ENCODE measurements at places on chromosomes 1 and 21. TPM values are rescaled to one million over a fixed set of nuclear protein-coding genes. Genes with fewer than 3 reads are reported as not detected.

DNA sequence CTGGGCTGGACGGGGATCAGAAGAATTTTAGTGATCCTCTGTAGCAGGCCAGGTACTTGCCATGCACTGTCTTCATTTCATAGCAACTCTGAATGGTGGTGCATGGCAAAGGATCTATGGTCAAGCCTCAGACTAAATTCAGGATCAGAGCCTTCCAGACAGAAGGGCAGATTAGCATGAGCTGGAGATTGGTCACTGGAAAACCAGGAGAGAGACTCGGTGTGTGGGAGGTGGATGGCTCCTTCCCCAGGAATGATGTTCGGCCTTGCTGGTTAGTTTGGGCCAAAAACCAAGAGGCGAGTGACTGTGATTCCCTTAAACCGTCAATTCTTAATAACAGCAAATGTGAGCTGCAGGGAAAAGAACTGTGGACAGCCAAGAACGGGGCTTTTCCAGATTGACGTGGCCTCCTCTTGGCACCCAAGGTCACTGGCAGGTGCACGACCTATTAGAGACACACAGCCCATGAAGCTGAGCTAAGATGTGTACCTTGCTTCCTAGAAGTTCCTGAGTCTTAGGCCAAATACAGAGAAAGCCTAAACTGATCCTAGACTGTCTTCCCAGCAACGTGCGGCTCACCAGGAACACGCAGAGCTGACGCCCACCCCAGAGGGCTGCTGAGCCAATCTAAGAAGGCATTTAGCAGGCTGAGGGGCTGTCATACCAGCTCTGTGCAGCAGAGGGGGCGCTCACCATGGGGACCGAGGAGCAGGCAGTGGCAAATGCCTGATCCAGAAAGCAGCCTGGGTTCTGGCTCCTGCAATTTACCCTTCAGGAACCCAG lies 18.5 kb downstream of the ALDH4A1 start:
- peak; percentile 63 for DNase-seq

DNA sequence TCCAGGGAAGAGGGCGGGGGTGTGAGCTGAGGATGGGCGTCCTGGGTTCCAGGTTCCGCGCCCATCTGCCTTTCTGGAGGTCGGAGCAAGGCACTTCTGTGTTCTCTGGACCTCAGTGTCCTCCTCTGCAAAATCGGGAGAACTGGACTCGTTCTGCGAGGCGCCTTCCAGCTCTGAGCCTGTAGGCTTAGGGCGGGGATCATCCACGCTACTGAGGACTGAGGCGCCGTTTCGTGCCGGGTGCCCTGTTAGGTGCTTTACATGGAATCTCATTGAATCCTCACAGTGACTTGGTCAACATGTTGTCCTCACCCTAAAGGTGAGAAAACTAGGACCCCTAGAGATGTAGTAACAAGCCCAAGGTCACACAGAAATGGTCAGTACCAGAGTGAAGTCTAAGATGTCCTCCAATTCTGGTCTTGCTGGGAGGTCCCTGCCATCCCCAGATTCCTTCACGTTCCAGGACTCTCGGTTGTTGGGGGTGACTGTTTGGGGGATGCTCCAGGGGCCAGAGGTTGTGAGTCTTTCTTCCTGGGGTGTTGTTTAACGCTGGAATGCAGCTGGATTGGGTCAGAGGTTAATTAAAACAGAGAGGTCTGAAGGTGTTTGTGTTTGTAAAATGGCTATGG lies 677 bp downstream of the PRKAA2 start:
- DNase-seq: peak; percentile 11

GRCh38 chr21:45418301-45419071 lies 13.5 kb downstream of the COL18A1 start:
- DNase-seq: no peak

DNA sequence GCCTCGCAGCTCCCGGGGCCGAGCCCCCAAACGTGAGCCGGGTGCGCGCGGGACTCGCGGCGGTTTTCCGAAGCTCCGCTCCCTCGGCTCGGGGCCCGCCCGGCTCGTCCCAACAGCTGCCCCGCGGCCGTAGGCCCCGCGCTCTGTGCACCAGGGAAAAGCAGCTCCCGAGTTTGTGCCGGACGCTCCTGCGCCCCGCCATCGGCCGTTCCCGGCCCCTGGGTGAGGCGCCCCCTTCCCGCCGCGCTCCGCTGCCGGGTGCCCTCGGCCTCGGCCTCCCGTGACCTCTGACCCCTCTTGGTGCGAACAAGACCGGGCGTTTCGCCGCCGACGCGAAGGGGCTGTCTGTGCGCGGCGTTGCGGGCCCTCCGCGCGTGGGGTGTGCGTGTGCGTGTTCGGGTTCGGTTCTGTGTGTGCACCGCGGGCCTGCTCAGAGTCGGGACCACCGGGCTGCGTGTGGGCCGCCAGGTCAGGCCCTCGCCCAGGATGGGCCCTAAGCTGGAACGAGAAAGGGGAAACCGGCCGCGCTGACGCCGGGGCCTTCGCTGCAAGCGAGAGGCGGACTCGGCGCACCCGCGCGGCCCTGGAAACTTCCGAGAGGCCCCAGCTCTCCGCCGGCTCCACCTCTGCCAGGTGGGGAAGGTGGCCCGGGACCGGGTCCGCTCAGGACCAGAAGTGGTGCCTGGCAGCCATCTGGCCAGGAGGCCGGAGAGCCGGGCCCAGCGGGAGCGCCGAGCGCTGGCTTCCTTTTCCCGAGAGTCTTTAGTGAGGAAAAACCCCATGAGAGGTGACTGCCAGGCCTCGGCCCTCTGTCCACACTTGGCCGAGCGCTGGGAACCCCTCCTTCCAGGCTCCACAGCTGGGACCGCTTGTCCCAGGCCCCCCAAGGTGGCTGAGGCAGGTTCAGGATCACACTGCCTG lies 1.9 kb downstream of the PRDM16 start:
- no peak for DNase-seq

DNA sequence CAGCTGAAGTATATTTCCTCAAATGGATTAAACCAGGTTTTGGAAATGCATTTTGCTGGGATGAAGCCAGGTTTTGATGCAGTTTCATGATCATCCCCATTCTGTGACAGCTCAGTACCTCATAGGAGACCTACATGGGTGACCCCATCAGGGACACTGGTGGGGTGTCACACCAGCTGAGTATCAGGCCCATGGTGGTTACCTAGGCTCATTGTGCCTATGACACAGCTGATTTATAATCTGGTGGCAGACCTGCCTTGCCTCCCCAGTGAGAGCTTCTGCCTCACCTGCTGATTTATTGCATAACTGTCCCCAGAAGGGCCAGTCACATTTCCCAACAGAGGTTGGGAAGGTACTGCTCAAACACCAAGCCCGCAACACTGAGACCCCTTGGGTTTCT lies 3.8 kb downstream of the NCF2 start:
- DNase-seq: no peak

Gene RIPK4
- total RNA-seq: 56.6 TPM

- no peak for DNase-seq
Observed at GRCh38 chr1:189859385-189859977, 618.2 kb downstream of the BRINP3 start.

- DNase-seq: no peak
Observed at GRCh38 chr1:115980998-115981993, 5.0 kb downstream of the SLC22A15 start.

DNA sequence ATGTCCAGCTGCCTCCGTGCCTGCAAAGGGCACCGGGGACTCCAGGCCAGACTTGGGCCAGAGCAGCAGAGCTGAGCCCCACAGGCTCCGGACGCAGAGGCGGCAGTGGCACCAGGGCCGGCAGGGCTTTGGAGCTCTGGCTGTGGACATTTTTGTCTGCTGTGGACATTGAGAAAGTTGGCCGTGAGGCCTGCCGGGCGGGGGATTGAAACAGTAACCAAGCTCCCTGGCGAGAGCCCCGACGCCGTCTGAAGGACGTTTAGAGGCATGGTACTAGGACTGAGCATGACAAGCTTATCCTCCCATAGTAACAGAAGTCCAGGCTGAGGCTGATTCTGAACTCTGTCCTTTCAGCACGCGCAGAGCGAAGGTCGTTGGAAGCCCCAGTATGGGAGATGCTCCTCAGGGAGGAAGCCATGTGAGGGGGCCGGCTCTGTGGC lies 323.8 kb downstream of the AMY1C start:
- DNase-seq: no peak

- peak; percentile 78 for DNase-seq
Observed at GRCh38 chr1:151006327-151007052, at the start of gene MINDY1. TSS of gene MINDY1 (minus strand) at chr1:151006902. CDS start at chr1:151002617, 4,285 bp downstream.

GRCh38 chr1:69993810-69994209 lies 211.6 kb downstream of the LRRC40 start:
- no peak for DNase-seq

GRCh38 chr1:51313961-51314777 lies 16.2 kb downstream of the TTC39A start:
- peak; percentile 26 for DNase-seq

Gene CHRM3
- 4.4 TPM for total RNA-seq

DNA sequence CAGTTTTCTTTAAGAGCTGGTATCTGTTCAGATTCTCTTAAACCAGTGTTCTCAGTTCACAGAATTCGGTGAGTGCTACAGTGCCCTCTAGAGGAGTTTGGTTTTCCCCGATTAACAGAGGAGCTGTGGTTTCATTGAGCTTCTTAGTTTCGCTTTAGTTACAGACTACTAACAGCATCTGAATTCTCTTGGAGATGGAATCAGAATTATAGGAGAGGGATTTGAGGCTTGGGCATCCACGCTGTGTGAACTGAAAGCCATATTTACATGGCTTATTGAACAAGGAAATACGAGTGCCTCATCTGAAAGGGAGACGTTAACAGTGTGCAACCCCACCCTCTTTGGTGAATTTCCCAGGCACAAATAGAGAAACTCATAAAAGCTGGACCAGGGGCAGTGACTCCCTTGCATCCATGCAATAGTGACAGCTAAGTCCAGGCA lies 202.0 kb downstream of the USH2A start:
- DNase-seq: peak; percentile 72

Gene NHLH1
- not detected for total RNA-seq

GRCh38 chr1:192889082-192889481 lies 80.2 kb downstream of the RGS2 start:
- DNase-seq: no peak

DNA sequence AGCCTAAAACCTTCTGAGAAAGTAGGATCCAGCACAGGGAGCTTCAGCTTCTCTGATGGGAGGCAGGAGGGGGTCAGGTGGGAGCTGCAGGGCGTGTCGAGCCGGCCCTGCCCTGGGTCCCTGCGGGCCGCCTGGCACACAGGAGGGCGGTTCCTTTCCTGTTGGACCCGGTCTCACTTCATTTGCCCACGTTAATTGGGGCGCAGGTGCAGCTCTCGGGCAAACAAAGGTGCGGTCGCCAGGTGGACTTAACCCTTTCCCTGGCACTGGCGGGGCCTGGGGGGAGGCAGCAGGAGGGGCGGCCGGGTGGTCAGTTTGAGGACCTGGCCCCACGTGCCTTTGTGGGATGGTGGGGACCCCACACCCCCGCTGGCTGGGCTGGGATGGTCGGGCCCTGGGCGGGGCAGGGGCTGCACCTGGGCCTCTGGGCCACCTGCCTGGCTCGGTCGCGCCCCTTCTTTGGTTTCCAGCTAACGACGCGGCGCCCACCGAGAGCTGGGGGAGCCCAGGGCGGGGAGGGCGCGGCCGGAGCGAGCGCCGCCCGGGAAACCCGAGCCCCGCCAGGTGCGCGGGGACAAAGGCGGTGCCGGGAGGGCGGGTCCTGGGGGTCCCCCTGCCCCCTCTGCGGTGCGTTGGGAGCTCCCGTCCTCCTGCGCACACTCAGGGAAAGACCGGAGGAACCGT lies 20.8 kb upstream of the C1orf159 start:
- peak; percentile 66 for DNase-seq

DNA sequence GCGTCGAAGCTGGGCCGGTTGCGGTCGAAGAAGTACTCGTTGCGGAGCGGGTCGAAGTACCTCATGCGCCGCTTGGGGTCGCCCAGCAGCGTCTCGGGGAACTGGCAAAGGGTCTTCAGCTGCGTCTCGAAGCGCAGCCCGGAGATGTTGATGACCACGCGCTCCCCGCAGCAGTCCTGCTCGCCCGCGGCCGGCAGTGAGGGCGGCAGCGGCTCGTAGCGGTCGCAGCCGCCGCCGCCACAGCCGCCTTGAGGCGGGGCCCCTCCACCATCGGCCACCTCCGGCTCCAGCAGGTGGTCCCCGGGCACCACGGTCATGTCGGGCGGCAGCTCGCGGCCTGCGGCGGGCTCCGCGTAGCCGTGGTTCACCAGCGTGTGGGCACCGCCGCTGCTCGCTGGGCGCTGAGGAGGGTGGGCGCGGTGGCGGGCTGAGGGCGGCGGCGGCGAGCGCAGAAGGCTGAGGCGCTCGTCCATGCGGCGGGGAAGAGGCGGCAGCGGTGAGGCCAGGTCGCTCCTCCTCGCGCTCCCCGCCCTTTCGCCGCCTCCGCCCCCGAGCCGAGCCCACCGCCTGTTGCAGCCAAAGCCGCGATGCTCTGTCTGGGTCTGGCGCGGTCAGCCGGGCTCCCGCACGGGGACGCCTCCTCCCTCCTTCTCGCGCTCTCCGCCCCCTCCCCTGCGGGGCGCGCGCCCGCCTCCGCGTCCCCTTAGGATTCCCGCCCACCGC lies at the start of gene KCNA3:
Gene KCNA3 (minus strand): TSS at position 604 of the 723 bp plus-strand sequence. CDS start 131 bp downstream, at position 473.
- no peak for DNase-seq

GRCh38 chr1:46472498-46473181 lies 17.0 kb upstream of the DMBX1 start:
- no peak for DNase-seq

DNA sequence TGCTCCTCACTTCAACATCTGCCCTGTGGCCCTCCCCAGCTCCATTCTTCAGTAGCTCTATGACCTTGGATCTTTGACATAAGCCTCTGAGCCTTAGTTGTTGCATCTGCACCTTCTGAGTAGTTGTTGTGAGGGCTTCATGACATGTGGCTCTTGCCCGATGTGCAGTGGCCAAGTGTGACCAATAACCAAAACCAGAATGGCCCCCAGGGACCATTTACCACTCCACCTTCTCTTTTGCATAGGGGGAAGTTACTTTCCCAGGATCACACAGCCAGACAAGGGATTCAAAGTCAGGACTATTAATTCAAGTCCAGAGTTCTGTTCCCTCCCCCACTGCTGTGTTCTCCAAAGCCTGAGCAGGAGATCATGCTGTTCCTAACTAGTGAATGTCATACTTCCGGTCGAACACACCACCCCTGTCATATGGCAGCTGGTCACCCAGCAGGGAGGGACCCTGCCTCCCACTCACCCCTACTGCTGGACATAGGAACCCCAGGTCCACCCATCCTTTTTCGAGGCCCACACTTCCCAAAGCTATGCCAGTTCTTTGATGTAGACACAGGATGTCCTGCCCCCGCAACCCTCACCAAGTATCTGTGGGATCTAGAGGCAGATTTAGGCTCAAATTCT lies 4.0 kb downstream of the FGR start:
- DNase-seq: no peak

Gene COL9A2
- total RNA-seq: 8.3 TPM

- DNase-seq: no peak
Observed at GRCh38 chr1:173175514-173176145, 31.5 kb downstream of the TNFSF4 start.

DNA sequence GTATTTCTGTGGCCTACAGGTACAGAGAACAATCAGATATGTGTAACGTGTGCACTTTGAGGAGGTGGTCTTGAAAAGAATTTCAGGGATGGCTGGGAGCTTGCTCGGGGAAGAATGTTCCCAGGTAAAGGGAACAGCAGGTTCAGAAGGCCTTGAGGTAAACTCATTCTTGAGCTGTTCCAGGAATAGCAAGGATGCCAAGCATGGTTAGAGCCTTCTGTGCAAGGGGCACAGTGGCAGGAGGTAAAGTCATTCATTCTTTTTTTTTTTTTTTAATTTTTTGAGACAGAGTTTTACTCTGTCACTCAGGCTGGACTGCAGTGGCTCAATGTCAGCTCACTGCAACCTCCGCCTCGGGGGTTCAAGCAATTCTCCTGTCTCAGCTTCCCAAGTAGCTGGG lies 10.0 kb downstream of the UBE4B start:
- DNase-seq: no peak

Gene TSSK3
- total RNA-seq: 3.3 TPM

- DNase-seq: no peak
Observed at GRCh38 chr21:31156169-31156568, 117.9 kb upstream of the KRTAP19-8 start.

Gene CELA3A
- 25.1 TPM for total RNA-seq
